Foreskin keratinocyte (primary cell): ENCODE measurements at places on chromosomes 1 and 21.
A peak's percentile ranks its signal among the peaks of the same experiment; 100 is the strongest.

DNA sequence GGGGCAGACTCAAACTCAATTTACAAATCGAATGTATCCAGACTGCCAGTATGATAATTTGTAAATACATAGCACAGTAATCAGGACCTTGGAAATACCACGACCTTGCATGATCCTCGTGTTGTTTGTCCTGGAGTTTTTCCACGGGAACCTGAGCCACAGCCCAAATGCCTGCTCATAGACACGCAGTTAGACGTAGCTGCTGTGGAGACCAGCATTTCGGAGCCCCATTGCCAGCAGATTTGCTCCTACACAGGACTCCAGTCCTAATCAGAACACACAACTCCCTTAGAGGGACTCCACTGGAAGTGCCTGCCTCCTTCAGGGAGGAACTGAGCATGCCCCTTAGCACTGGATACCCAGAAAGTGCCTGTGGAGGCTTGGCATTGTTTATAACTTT lies 163.2 kb downstream of the GALNT2 start:
- no peak for DNase-seq

GRCh38 chr1:37149296-37149695 lies 115.0 kb upstream of the GRIK3 start:
- no peak for DNase-seq

GRCh38 chr1:164662462-164662861 lies 103.5 kb downstream of the PBX1 start:
- no peak for DNase-seq

GRCh38 chr1:24987875-24988557 lies 57.9 kb upstream of the RUNX3 start:
- DNase-seq = no peak

- no peak for DNase-seq
Measured at GRCh38 chr1:176552999-176553398, 90.0 kb downstream of the PAPPA2 start.

- no peak for DNase-seq
Measured at GRCh38 chr1:186978596-186979556, 150.1 kb downstream of the PLA2G4A start.

DNA sequence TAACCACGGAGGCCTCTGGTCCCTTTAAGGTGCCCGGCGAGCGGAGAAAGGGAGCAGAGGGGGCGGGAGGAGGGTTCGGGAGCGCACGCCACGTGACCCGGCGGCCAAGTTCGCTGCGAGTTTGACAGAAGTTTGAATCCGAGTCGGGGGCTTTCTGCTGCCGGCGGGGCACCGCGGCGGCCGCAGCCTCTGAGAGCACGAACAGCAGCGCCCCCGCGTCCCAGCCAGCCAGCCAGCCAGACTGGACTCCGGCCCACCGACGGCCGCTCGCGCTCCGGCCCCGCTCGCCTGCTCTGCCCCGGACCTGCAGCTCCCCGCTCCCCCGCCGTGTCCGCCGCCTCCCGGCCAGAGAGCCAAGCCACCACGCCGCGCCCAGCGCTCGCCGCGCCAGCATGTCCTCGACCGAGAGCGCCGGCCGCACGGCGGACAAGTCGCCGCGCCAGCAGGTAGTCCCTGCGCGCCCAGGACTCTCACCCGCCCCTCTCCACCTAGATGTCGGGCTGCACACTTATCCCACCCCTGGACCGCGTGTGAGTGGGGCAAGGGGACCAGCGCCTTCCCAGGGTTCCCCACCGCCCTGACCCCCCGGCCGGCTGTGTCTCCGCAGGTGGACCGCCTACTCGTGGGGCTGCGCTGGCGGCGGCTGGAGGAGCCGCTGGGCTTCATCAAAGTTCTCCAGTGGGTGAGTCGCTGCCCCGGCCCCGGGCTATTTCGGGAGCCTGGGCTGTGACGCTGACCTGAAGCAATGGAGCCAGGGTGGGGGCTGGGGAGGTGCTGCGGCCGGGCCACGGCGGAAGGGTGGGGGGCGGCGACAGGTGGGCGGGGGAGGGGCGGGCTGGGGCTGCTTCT lies at the start of gene SYPL2:
Gene SYPL2, plus strand, starts transcription at position 95 of the 849 bp plus-strand sequence. Its CDS starts 298 bp downstream, at position 393.
- DNase-seq = no peak

GRCh38 chr1:23475641-23476040 lies 8.3 kb downstream of the ASAP3 start:
- no peak for DNase-seq

- no peak for DNase-seq
Measured at GRCh38 chr1:17140279-17140678, 21.0 kb upstream of the PADI2 start.

DNA sequence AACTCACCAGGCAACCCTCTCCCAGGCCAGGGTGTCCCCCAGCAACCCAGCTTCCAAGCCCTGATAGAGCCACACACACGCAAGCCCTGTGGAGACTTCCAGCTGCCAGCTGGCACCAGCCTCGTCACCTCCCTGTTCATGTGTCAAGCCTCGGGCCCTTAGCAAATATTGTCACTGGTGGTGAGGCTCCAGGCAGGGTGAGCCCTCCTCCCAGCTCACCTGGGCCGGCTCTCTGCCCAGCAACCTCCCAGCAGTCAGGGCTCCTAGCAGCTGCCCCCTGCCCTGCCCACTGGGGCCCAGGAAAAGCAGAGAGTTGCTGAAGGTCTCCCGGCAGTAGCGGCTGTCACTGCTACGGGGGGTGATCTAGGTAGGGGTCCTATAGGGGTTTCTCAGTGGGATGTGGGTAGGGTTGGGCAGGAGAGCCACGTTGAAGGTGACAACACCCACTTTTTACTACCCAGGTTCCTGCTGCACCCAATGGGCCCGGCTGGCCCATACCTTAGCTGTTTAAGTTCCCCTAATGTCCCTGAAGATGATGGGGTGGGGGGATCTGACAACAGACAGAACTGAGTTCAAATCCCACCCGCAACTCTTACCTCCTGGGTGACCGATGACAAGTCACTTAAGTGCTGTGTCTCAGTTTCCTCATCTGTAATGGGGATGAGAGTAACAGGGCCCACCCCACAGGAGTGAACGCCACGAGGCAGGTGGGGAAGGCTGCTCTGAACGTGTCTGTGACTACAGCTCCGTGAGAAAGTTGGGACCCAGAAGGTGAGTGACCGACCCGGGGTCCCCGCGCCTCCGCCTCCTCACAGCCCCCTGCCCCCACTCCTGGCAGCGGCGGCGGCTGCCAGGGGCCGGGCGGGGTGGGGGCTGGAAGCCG lies 678 bp downstream of the TTC39A start:
- DNase-seq = no peak

DNA sequence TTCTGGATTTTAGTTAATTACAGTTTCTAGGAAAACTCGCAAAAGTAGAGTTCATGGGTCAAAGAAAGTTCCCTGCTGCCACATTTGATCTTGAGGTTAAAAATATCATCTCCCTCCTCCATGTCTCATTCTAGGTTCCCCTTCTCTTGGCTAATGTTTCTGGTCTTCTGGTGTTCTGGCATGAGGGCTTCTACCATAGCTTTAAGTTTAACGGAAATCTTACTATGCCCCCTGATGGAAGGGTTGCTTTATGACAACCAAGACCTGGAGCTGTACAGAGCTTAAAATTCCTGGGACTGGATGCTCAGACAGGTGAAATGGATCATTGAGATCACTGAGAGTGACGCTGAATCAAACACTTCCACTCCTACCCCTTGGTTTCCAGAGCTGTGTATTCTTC lies 1881.7 kb downstream of the MRPL39 start:
- no peak for DNase-seq

DNA sequence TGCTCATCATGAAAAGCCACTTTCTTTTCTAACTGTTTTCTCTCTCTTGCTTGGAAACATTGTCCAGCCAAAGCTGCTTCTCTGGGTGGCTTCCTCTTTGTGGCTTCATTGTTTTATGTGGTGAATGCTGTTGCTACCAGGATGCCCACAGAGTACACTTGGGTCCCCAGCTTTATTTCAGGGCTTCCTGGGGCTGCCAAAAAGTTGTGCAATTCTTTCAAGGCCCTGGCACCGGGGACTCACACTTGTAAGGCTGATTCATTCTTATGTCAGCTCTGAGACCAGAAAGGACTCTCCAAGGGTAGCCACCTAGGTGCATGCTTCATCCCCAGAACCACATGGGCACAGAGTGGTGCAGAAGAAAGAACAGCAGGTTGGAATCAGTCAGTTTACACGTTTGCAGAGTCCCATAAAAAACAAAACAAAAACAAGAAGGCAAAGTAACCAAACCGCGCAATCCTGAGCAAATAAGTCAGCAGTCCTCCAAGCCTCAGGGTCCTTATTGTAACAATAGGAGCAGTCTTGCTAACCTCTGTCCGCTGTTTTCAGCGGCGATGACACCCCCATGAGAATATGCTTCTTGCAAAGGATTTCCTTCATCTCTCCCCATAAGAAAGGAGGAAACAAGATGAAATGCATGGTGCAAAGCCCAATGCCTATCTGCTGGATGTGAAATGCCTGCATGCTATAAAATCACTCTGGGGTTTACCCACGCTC lies 89.9 kb upstream of the SSX2IP start:
- peak; percentile 44 for DNase-seq

DNA sequence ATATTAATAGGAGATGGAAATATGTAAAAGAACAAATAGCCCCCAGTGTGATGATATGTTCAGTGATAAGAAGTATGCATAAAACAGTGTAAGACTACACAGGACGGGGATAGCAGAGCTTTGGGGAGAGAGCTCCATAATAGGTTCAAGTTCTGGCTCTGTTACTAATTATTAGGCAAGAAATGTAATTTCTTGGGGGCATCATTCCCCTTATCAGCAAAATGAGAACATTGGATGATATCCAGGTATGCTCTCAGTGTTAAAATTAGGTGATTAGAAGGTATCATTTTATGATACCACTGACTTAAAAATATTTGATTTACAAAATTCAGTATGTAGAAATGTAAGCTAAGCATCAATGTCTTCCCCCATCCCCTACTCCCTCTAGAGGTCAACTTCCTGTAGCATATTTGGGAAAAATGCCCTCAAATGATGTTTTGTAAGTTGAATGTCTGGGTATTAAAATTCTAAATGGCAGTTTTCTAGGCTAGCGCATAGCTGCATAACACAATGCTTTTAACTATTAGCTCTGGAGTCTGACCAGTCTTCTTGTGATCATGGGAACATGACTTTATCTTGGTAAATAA lies 585.7 kb upstream of the CAMK1G start:
- DNase-seq = no peak

DNA sequence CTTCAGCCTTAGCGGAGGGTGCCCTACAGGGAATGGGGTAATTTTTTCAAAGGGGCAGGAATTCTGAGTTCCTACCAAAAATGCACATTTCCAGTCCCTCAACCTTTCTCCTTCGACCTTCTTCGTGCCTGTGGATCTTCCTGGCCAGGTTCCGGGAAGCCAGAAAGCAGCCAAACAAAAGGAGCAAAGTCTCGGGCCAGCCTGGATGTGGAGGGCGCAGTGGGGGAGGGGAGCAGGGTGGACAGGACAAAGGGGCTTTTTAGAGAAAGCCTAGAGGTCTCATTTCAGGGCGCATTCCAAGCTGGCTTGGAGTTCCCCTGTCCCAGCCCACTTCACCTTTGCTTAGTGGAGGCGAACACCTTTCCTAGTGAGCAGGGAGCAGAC lies 2.9 kb upstream of the INAVA start:
- DNase-seq = no peak

GRCh38 chr21:44436111-44436611 lies 19.1 kb upstream of the LRRC3 start:
- DNase-seq = no peak

GRCh38 chr21:45537746-45538291 lies 4.4 kb downstream of the SLC19A1 start:
- DNase-seq = no peak

- no peak for DNase-seq
Measured at GRCh38 chr1:182610606-182611194, 6.5 kb upstream of the RGS16 start.

DNA sequence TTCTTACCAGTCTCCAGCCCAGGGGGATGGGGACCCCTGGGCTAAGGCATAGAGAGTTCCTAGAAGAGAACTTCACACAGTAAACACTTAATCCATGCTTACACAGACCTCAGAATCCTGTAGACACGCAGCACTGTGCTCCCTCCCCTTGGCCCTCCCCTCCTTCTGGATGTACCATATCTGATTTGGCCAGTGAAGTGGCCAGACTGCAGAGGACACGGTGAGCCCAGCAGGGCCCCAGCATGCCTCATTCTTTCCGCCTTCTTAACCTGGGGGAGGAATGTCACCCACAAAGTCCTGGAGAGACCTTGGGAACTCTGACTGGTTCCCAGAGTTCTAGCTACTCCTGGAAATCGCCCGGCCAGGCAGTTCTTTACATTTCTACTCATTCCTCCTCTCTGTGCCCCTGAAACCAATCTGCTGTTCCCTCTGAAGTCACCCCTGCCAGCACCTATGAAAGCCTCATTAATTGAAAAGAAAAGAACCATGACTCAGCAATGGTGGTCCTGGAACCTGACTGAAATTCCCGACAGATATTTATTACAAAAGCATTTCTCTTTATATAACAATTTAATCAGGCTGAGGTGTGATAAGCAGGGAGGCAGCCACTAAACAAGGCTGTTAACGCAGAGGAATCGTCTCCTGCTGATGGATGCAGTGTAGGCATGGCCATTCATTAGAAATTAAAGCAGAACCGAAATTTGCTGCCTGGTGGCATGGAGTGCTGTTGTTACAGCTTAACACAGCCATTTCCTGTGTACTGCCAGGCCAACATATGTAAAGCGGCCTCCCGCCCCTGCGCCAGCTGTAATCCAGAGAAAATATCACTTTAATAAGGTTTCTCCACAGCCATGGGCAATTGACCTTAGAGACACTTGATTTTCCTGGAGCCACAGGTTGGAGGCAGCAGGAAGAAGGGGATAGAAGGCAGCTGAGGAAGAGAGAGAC lies 74.6 kb upstream of the KCND3 start:
- DNase-seq = no peak

GRCh38 chr1:79193211-79194079 lies 186.9 kb upstream of the ADGRL4 start:
- peak; percentile 89 for DNase-seq

- no peak for DNase-seq
Measured at GRCh38 chr1:44270686-44271628, 57.7 kb downstream of the DMAP1 start.

GRCh38 chr1:220157738-220158137 lies 63.8 kb downstream of the IARS2 start:
- no peak for DNase-seq

DNA sequence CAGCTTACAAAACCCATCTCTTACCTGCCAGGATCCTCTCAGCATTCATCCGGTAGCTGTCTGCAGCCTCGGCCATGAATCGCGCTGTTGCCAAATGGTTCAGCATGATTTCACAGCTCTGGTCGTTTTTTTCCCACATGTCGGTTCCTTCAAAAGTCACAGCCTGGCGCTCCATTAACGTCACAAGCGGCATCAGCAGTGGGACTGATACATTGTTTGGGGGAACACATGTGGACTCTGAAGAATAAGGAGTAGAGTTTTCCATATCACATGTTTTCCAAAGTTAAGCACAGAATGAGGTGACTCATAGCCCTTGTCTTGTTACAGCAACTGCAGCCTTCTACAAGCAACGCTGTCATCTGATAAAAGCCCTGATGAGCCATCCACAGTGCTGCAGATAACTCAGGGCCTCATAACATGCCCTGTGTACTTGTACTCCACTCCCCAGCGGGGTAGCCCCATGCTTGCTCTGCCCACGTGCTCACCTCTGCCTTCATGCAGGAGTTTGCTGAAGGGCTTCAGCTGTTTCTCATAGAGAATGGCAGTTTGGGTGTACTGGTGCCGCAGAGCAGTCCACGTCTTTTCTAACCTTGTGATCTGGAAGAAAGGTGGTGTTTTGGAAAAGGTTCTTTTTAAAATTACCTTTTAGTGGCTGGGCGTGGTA lies 114.2 kb downstream of the BCAR3 start:
- peak; percentile 84 for DNase-seq
